ENCODE measurements at places on chromosomes 1 and 21. TPM values are rescaled to one million over a fixed set of nuclear protein-coding genes. Genes with fewer than 3 reads are reported as not detected.

TMOD4 gene
- 1.2 TPM for total RNA-seq

GRCh38 chr1:85027242-85027983 is 20.9 kb downstream of the MCOLN3 start:
- H3K27ac ChIP-seq: no peak overlapping the region
- H3K4me3 ChIP-seq: no peak overlapping the region
- H3K4me1 ChIP-seq: no peaks in the 10 kb centered on the region
- DNase-seq: no peak
- no peaks in the 10 kb centered on the region for H3K36me3 ChIP-seq

PKN2 gene
- total RNA-seq: 81.8 TPM

DNA sequence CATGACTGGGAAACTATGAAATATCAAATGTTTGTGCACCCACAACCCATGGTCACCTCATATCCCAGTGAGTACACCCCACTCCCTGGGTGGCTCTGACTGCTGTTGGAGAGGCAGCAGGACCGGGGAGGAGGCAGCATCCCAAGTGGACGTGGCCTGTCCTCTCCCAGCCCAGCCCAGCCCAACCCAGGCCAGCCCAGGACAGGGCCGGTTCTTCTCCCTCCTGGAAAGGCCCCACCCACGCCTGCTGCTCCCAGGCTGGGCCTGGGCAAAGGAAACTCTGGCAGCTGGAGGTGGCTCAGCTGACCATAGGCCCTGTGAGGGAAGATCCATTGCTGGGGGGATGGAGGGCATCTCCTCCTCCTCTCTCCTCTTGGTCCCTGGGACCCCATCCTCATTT is 19.1 kb downstream of the MATN1 start:
- no peak for DNase-seq
- H3K27me3 ChIP-seq: no peaks in the 10 kb centered on the region
- H3K36me3 ChIP-seq: no peaks in the 10 kb centered on the region
- H3K4me1 ChIP-seq: no peaks in the 10 kb centered on the region

LENEP gene
- total RNA-seq: 1.2 TPM

GRCh38 chr21:19899645-19900044 is 1098.6 kb upstream of the NCAM2 start:
- H3K27me3 ChIP-seq: no peaks in the 10 kb centered on the region
- no peaks in the 10 kb centered on the region for H3K36me3 ChIP-seq
- H3K27ac ChIP-seq: no peak overlapping the region
- DNase-seq: no peak
- no peak overlapping the region for H3K4me3 ChIP-seq

GNG4 gene
- total RNA-seq: 16.3 TPM

FAM229A gene
- total RNA-seq: 11.7 TPM

ZNF684 gene
- total RNA-seq: 6.0 TPM

GRCh38 chr1:39411526-39412478 is 79.6 kb upstream of the BMP8A start:
- H3K27ac ChIP-seq: no peak overlapping the region
- H3K4me1 ChIP-seq: peaks cover 56% of the 10 kb centered on the region
- no peak for DNase-seq
- H3K27me3 ChIP-seq: no peaks in the 10 kb centered on the region

F3 gene
- total RNA-seq: 434 TPM

GRCh38 chr1:245234217-245235081 is 79.7 kb downstream of the KIF26B start:
- no peak overlapping the region for H3K4me3 ChIP-seq
- no peak for DNase-seq
- no peaks in the 10 kb centered on the region for H3K36me3 ChIP-seq
- no peaks in the 10 kb centered on the region for H3K4me1 ChIP-seq

KIF17 gene
- 1.2 TPM for total RNA-seq

DNA sequence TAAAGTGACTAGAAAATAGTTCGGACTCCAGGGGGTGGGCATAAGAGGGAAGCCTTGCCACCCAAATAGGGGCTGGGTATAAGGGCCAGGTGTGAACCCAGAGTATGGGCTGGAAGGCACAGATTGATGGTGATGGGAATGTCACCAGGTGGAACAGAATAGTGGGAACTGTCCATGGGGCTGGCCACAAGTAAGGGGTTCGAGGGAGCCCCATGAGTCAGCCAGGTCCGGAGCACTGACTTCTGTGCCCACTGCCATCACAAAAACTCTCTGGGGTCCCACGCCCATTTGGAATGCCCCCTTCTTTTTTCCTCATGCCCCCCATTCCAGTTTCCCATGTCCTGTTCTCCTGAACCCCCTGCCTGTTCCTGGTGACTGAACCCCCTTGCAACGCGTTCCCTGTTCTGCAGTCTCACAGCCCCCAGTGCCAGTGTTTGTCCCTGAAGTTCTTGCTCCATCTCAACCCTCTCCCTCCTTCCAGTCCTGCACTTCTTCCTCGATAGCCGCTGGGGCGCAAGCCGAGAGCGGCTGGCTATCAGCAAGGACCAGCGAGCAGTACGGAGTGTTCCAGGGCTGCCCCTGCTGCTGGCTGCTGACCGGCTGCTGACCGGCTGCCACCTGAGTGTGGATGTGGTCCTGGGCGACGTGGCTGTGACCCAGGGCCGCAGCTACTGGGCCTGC is 7.9 kb downstream of the TRIM46 start:
- H3K27ac ChIP-seq: no peak overlapping the region
- H3K36me3 ChIP-seq: no peaks in the 10 kb centered on the region
- H3K27me3 ChIP-seq: no peaks in the 10 kb centered on the region
- H3K4me3 ChIP-seq: no peak overlapping the region
- DNase-seq: no peak

DNA sequence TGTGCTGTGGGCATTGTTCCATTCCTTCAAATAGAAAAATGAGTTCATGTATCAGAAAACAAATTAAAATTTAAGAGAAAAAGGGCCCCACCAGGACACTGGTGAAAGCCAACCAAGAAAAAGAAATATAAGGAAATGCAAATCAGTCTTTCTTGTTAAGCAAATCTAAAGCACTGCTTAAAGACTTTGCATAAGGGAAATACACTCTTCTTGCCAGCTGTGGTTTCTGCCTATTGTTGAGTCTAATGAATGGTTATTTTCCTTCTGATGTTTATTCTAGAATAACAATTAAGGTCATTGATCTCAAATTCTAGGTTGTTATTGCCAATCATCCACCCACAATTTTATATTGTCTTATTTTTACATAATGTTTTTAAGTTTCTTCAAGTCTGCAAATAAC is 158.6 kb upstream of the SNX7 start:
- DNase-seq: no peak
- no peaks in the 10 kb centered on the region for H3K4me1 ChIP-seq
- H3K27ac ChIP-seq: no peak overlapping the region
- no peaks in the 10 kb centered on the region for H3K27me3 ChIP-seq
- no peaks in the 10 kb centered on the region for H3K36me3 ChIP-seq

COL8A2 gene
- 0.20 TPM for total RNA-seq

- DNase-seq: no peak
- H3K27me3 ChIP-seq: no peaks in the 10 kb centered on the region
- H3K27ac ChIP-seq: no peak overlapping the region
- H3K4me3 ChIP-seq: no peak overlapping the region
- H3K36me3 ChIP-seq: no peaks in the 10 kb centered on the region
Observed at GRCh38 chr1:244160455-244161235, 109.6 kb downstream of the ZBTB18 start.

DNA sequence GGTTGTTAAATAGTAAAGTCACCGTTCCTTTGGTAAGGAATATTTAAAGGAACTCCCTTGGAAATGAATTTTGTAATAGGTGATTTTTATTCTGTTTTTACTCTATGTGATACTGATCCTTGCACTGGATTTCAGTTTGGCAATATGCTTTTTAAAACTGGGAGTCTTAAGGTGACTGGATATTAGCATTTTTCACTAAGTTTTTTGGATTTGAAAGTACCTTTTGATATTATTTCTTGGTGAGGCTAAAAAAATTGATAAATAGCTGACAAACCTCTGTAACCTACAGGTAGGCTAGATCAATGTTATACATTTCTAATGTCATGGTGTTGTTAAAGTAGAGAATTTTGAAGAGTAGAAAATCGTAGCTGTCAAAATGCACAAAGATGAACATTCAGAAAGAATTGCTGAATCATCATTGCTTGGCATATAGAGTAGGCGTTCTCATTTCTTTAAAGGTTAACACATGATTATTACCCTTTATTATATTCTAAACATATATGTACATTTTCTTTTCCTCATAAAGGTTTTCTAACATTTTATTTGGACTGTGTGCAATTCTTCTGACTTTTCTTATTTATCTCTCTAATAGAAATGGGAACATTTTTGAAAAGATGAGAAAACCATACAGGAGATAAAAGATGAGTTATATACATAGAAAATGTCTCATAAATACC is 1.5 kb upstream of the DNAJB4 start:
- H3K27me3 ChIP-seq: no peaks in the 10 kb centered on the region
- no peaks in the 10 kb centered on the region for H3K36me3 ChIP-seq
- H3K27ac ChIP-seq: peak overlapping the region; percentile 96

CITED4 gene
- 67.5 TPM for total RNA-seq

SPRR3 gene
- total RNA-seq: 0.57 TPM

PTPRC gene
- 0.79 TPM for total RNA-seq

- no peaks in the 10 kb centered on the region for H3K4me1 ChIP-seq
- no peak overlapping the region for H3K4me3 ChIP-seq
- no peaks in the 10 kb centered on the region for H3K27me3 ChIP-seq
- no peak for DNase-seq
Observed at GRCh38 chr1:31289021-31289420, 7.6 kb downstream of the SNRNP40 start.

- H3K27me3 ChIP-seq: no peaks in the 10 kb centered on the region
- H3K4me1 ChIP-seq: no peaks in the 10 kb centered on the region
- H3K36me3 ChIP-seq: no peaks in the 10 kb centered on the region
- H3K27ac ChIP-seq: no peak overlapping the region
Observed at GRCh38 chr1:203278082-203278884, 27.0 kb upstream of the BTG2 start.

DNA sequence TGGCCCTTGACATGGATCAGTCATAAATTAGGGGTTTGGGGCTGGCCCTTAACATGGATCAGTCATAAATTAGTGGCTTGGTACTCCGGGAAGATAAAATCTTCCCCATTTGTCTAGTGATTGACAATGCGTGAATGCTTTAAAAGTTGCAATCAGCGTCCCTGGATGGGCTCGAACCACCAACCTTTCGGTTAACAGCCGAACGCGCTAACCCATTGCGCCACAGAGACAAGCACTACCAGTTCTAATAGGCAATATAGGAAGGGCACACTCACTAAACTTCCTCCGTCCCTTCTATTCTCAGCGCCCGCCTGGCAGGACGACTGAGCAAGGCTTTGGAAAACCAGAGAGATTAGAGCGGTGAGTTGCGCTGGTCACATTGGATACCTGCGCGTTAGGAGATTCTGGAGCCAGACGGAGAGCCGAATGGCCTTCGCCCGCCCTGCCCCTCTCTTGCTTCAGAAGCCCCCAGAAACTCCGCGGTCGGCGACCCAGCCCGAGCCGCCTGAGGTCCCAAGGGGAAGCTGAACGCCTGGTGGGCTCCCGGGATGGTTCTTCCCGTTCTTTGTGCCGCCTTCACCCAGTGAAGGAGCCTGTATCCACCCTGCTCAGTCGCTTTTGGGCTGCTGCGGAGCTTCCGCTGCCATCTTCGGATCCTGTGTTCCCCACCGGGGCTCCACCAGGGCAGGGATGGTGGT is 235.9 kb downstream of the FAM72C start:
- no peaks in the 10 kb centered on the region for H3K27me3 ChIP-seq
- no peak overlapping the region for H3K27ac ChIP-seq
- no peak for DNase-seq
- no peak overlapping the region for H3K4me3 ChIP-seq
- H3K36me3 ChIP-seq: no peaks in the 10 kb centered on the region

Measured in PC-9 (cell line).